ENCODE measurements at places on chromosomes 1 and 21.

DNA sequence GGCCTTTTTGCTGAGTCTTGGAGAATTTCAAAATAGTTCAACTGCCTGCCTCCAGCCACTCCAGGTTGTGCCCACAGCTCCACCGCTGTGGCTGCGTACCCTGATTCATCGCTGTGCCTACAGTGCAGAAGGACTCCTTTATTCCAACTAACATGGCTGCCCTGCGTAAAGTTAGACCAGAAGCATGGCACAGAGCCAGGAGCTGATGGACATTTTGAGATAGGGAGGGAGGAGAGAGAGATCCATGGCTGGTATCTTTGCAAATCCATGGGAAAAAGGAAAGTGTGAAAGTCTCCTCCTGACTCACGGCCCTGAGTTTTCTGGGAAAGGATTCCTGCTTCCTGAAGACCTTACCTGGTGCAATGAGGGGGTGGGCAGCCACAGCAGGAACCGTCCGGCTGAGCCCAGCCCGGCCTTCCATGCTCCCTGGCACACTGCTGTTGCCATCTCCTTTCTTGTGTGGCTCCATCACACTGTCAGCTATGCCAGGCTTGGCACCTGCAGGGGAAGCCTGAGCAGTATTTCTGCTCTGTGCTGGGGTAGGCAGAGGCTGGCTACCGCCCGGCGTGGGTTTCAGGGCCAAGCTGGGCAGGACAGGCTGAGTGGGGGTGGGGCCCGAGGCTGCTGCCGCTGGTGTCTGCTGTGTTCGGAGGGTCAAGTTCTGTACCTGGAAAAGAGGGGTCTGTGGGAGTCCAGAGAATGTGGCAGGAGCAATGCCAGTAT lies 46.0 kb upstream of the A3GALT2 start:
- no peak for DNase-seq

DNA sequence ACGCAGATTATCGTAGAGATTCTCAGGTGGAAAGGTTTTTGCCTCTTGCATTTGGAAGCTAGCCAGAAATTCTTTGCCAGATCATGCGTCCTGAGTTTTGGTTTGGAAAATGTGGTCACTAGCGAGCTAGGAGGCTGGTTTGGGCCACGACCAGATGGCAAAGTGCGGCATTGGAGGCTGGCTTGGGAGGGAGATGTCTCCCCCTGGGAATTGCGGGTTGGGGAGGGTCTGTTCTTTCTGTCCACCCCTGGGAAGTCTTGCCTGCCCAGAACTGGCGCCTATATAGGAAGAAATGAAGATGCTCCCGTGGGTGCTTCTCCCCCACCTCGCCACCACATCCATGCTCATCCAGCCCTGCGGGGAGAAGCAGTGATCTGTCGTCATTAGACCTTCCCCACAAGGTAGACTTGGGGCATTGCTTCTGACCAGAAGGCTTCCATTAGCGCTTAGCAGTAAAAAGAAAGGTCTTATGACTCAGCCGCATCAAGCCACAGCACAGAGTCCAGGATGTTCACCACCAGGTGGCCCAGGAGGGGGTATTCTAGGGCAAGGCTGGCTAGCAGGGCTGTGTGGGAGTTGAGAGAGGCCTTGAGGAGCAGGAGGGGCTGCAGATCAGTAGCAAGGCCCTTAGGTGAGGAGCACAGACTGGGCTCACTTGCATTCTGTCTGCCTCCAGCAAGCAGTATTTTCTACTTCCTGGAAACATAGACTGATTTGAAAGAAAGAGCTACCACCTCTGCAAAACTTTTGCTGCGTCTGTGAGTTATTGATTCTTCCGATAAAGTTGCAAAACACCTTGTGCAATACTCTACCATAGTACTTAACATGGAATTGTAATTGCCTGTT lies 1.5 kb upstream of the PTP4A2 start:
- peak; percentile 95 for DNase-seq

DNA sequence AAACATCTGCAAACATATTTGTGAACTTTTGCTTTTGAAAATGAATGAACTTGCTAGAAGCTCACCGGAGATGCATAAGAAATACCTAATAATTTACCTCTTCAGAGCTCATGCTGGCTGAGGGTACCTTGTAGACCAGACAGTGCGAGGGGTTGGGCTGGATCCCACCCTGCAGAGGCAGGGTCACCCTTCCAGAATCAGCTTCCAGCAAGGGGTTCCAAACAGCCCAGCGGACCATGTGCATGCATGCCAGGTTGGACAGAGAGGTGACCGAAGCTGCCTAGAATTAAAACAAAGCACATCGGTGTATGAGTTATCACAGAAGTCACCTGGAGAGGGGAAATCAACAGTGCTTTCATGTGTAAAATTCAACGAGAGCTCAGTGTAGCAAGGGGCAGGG lies 59.2 kb downstream of the NPHP4 start:
- no peak for DNase-seq

DNA sequence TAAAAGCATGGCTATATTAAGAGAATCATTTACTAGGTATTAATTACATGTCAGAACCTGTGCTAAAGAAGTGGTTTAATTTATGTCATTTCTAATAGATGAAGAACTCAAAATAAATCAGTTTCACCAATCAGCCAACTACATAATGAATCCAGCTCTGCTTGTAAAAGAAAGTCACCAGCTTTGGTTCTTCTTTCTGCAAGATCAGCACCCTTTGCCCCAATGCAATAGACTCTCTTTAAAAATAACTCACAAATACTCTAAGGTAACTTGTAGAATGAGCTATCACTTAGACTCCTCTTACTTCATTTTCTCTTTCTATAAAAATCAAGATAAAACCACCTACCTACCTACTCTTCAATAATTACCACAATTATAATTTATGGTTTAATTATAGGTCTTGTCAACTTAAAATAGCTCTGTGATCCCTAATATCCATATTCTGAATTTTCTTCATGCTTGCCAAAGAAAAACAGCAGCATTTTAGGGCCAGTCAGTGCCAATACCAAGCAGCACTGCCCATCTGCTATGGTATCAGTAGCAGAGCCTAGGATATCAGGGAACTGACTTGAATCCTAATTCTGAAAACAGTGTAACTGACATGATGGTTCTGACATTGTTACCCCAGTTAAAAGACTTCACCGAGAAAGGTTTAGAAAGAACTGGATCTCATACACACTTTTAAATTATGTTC lies 11.3 kb downstream of the SLC19A2 start:
- no peak for DNase-seq

- peak; percentile 70 for DNase-seq
Observed at GRCh38 chr1:11693024-11693590, 1.6 kb downstream of the DRAXIN start.

- DNase-seq: no peak
Observed at GRCh38 chr1:19661721-19662228, 2.9 kb upstream of the HTR6 start.

- DNase-seq: peak; percentile 12
Observed at GRCh38 chr1:1763657-1764621, 14.3 kb downstream of the NADK start.

- DNase-seq: peak; percentile 47
Observed at GRCh38 chr1:155091071-155092051, 12.7 kb downstream of the EFNA3 start.

DNA sequence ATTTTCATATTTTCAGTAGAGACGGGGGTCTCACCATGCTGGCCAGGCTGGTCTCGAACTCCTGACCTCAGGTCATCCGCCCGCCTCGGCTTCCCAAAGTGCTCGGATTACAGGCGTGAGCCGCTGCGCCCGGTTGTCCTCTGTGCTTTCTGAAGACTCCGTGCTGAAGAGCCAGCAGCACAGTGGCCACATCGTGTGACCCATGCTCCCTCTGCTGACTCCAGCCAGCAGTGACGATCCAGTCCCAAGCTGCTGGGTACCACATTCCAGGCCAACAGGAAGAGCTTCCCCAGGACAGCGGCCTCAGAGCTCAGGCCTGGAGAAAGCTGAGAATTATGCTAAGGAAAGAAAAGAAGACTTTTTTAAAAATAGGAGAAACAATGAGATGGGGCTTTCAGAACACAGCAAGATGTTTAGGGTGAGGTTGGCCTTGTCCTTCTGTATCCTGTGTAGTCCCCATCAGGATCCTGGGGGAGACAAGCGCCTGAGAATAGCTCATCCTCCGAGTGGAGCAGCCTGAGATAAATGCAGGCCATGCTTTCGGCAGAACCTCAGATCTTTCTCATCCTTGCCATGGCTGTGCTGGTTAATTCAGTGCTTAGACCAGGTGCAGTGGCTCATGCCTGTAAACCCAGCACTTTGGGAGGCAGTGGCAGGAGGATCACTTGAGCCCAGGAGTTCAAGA lies 207.1 kb downstream of the SLC35F3 start:
- peak; percentile 17 for DNase-seq

GRCh38 chr1:40665335-40666171 lies at the start of gene RIMS3:
RIMS3 (minus strand) TSS chr1:40665682; CDS start chr1:40641925, 23,757 bp downstream.
- peak; percentile 39 for DNase-seq

DNA sequence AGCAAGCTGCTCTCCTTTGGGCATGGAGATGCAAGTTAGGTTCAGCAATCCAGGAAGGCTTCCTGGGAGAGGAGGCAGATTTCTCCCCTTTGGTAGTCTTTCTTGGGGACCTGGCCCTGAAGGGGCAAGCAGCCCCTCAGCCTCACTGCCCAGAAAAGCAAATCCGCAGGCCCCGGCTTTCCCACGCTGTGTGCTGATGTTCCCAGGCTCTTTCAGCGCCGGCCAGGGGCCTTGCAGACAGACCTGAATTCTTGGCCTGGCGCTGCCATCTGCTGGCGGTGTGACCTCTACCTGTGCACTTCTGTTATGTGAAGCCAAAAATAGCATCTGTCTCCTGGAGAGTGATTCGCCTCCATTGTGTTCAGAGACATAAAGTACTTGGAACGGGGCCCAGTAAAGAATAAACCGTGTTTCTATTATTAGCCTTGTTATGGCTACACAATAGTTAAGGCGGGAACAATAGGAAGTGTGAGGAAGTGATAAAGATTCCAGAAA lies 64.8 kb downstream of the ALPL start:
- peak; percentile 68 for DNase-seq

DNA sequence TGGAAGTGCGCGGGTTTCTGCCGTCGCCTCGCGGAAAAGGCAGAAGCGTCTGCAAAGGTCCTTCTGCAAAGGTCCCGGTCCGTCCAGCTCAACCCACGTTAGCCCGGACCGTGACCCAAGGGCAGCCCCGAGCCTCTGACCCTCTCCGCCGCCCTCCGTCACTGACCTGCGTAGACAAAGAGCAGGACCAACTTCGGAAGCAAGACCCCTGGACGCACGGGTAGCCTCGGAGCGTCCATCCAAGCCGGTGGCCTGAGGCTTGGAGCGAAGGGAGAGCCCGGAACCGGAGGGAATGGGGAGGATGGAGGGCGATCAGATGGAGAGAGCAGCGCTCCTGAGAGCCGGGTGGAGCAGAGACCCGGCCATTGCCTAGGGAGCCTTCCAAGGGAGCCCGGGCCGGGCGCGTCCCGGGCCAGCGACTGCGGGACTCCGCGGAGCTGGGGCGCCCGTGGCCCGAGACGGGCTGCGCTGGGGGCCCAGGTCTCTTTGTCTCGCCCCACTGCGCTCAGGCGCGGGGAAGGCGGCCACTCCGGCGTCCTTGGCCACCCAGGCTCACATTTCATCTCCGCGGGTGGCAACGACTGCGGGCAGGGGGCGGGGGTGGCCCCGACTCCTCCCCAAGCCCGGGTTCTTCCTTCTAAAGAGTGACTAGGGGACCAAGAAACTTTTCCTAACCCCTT lies at the start of gene CYYR1:
TSS of gene CYYR1 (minus strand) at position 585 of the 680 bp plus-strand sequence. CDS start at position 239, 346 bp downstream.
- DNase-seq: peak; percentile 9

DNA sequence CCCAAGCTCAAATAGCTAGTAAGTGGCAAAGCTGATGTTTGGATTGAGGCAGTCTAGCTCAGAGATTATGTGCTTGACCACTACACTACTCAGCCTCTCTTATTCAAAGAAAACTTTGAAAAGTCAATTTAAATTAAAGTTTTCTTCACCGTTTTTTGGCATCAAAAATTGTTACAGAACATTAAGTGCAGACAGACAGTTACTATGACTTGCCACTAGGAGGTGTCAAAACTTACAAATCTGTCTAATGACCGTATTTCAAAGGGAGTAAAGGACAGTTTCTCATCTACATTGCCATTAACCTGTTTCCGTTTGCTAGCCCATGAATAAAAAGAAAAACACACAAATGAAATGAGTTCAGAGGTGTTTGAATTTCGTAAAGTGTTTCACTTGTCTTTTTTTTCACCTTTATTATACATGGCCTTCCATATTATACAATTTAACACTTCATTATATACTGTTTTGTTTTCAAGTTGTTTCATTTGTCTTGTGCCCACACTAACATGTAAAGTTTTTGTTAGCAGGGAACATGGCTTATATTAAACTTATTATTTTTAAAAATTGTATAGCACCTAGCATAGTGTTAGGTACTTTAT lies 57.4 kb upstream of the MTF2 start:
- DNase-seq: peak; percentile 51

- DNase-seq: peak; percentile 44
Observed at GRCh38 chr1:112011202-112011601, 21.7 kb upstream of the KCND3 start.

GRCh38 chr1:208951908-208952307 lies 631.6 kb upstream of the CAMK1G start:
- no peak for DNase-seq

- no peak for DNase-seq
Observed at GRCh38 chr1:240784776-240785175, 172.8 kb upstream of the GREM2 start.

DNA sequence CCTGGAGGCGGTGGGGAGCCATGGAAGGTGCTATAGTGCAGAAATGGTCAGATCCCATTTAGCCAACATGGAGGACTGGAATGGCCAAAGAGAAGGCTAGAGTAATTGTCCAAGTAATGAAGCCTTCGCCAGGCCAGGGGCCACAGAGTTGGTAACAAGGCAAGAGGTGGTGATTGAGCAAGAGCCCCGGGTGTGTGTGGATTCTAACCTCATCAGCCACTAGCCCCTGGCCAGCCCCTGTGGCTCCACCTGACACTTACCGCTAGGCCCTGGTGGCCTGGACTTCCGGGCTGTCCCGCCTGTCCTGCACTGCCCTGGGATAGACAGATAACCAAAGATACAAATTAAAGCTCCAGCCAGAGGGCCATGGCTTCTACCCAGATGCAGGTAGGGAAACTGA lies 9.9 kb downstream of the COL9A2 start:
- no peak for DNase-seq

- no peak for DNase-seq
Observed at GRCh38 chr1:185974367-185975170, 240.4 kb downstream of the HMCN1 start.

DNA sequence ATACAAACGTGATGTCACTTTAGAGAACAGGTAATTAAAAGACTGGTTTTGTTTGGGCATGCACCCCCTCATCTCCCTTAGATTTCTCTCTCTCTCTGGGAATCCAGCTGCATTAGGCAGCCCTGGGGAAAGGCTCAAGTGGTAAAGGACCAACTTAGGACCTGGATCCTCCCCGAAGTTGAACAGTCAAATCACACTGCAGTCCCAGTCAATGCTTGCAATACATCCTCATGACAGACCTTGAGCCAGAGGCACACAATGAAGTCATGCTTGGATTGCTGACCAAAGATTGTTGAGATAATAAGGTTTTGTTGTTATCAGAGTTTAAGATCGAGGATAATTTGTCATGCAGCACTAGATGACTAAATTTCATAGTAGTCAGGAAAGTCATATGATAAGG lies 1285.8 kb upstream of the NCAM2 start:
- DNase-seq: no peak

- DNase-seq: no peak
Observed at GRCh38 chr1:56972976-56973375, 7.2 kb upstream of the C8B start.

- DNase-seq: no peak
Observed at GRCh38 chr1:198598796-198599321, 40.0 kb upstream of the PTPRC start.

GRCh38 chr21:14453339-14454015 lies 70.5 kb upstream of the HSPA13 start:
- no peak for DNase-seq

Measured in iris pigment epithelial cell (primary cell).